Fibroblast of the aortic adventitia (primary cell): ENCODE measurements at places on chromosomes 6 and 20. TPM values are rescaled to one million over a fixed set of nuclear protein-coding genes. Genes with fewer than 3 reads are reported as not detected.

Gene TGM3
- 0.08 TPM in 1 of 2 replicates, not detected in the other for total RNA-seq

Gene MEP1A
- not detected in 2 replicates for total RNA-seq

Gene PPP1R14C
- total RNA-seq: 2.1 TPM in 1 of 2 replicates, not detected in the other

Gene DEFB132
- total RNA-seq: not detected in 2 replicates

Gene ZNF165
- 0.45 and 0.65 TPM in 2 replicates for total RNA-seq

Gene TRIM10
- total RNA-seq: not detected in 2 replicates

Gene LPA
- total RNA-seq: not detected in 2 replicates

Gene CALHM6
- total RNA-seq: 0.18 and 1.6 TPM in 2 replicates

Gene DEFB124
- not detected in 2 replicates for total RNA-seq
